Activated CD4-positive, alpha-beta memory T cell treated with anti-CD3 and anti-CD28 coated beads for 36 hours (primary cell): ENCODE measurements at places on chromosomes 1 and 21.

DNA sequence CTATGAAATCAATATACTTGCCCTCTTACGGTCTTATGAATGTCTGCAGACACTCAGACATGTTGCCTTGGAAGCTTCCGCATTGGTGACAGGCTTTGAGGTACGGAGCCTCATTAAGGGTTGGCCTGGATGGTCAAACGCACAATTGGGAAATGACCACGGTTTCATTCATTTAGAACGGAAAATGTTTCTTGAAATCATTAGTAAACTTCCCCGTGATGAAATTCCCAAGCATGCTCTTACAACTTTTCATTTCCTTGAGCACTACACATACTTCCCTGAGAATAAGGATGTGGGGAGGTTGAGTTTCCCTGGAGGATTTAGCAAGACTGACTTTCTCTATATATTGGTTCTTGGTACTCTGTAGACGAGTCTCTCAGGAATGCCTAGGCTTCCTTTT lies 146.3 kb downstream of the HLX start:
- no peak for DNase-seq
- H3K4me3 ChIP-seq = no peak overlapping the region
- no peaks in the 10 kb centered on the region for H3K36me3 ChIP-seq
- H3K27me3 ChIP-seq = peaks cover 3% of the 10 kb centered on the region
- H3K4me1 ChIP-seq = no peaks in the 10 kb centered on the region

GRCh38 chr21:37862536-37862935 lies 53.7 kb downstream of the KCNJ6 start:
- no peaks in the 10 kb centered on the region for H3K4me1 ChIP-seq
- no peak for DNase-seq
- no peak overlapping the region for H3K27ac ChIP-seq
- H3K27me3 ChIP-seq = peaks cover 7% of the 10 kb centered on the region
- no peak overlapping the region for H3K4me3 ChIP-seq

DNA sequence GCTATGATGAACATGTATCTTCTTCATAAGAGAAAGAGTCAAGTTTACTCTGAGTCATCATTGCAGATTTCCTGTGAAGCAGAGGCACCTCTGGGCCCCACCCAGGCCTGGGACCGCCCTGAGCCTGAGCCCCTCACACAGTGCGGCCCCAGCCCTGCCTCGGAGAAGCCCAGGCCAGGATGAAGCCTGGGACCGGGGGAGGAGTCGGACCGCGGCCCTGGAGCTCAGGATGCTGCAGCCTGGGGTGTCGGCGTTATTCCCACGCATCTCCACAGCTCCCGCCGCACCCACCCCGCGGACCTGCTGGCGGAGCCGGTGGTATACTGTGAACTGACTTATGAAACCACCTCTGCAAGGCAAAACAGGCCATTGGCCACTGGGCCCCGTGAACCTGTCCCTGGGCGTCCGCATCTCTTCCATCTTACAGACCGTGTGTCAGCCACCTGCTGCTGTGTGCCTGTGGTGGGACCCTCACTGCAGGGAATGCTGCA lies 2.4 kb upstream of the COL6A1 start:
- H3K27me3 ChIP-seq = peaks cover 25% of the 10 kb centered on the region
- no peaks in the 10 kb centered on the region for H3K36me3 ChIP-seq
- no peak for DNase-seq
- H3K27ac ChIP-seq = no peak overlapping the region
- no peak overlapping the region for H3K4me3 ChIP-seq
- peaks cover 10% of the 10 kb centered on the region for H3K4me1 ChIP-seq

DNA sequence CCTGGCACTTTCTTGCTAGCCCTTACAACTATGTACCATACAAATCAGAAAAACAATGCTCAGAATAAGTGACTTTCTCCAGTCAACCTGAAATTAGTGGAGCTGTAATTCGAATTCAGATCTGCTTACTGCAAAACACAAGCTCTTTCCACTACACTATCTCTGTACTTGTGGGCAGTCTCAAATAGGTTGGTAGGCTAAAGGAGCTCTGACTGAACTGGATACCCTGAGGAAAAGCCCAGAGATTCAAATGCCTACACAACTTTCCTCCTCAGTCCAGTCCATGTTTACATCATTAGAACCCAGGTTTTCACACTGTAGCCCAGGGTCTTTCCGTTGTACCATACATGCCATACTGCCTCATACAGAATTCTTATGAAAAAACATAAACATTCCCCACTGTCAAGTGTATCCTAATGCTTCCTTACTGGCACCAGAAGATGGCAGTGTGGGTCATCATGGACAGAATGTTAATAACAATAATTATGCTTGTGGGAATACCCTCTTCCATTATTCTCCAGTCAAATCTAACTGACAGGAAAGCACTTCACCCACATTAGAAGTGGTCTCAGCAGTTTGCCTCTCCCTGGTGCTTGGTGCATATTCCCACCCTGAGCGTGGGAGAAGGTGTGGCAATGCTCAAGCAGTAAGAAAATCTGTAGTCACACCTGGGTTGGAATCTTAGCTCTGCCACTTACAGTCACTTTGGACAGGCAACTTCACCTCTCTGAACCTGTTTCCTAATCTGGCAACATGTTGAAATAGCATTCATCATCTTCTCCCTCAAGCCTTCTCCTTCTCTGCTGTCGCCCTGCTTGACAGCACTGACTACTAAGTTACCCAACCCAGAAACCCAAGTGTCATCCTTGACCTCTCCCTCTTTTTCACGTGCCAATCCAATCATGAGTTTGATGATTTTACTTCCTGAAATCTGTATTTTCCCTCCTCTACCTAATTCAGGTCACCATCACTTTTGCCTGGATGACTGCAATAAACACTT lies 14.4 kb upstream of the ZFYVE9 start:
- DNase-seq = peak; percentile 20
- no peaks in the 10 kb centered on the region for H3K36me3 ChIP-seq
- no peak overlapping the region for H3K4me3 ChIP-seq
- no peak overlapping the region for H3K27ac ChIP-seq

DNA sequence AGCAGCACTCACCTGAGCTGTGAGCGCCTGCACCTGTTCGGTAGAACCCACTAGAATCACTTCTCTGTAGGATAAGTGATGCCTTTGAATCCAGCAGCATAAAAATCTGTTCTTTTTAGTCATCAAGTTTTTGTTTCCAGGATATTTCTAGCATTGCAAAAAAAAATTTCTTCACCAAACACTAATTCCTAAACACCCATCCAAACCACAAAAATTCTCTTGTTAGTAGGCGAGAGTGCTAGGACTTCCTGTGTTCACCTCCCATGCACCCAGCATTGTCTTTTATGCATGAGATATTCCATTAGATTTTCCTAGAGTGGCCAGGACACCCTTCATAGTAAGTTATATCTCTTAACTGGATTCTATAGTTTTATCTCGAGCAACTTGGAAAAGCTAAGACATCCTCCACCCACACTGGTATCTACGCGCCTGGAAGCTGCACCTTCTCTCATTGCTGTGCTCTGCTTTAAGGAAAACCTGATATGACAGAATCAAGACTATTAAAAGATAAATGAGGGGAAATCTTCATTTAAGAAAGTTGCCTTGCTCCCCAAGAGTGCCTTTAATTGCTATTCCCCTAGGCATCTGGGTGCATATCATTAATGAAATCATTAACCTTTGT lies 12.3 kb downstream of the SERTAD4 start:
- H3K27ac ChIP-seq = no peak overlapping the region
- H3K4me3 ChIP-seq = no peak overlapping the region
- no peaks in the 10 kb centered on the region for H3K36me3 ChIP-seq
- no peak for DNase-seq
- H3K4me1 ChIP-seq = peaks cover 11% of the 10 kb centered on the region

DNA sequence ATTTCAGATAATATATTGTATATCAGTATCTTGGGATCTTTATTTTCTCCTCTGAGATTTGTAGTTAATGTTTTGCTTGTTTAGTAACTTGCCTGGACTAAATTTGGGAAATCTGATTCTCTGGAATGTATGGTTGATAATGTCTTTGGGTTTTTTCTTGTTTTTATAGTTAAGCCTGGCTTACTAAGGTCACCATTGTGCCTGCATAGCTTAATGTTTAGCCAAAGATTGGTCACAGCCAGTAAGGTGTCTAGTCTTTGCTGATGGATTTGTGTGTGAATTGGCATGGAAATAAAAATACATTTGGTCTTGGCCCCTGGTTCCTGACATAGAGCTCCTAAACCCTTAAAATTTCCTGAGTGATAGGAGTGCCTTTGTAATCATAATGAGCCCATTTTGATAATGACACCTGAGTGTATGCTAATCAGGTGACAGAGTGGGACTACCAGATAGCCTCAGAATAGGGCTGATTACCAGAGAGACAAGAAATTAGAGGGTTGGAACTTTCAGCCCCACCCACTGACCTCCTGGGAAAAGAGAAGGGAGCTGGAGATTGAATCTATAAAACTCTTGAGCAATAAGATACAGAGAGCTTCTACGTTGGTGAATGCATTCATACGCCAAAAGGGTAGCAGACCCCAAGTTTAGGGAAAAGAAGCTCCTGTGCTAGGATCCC lies 47.9 kb upstream of the NUF2 start:
- peaks cover 33% of the 10 kb centered on the region for H3K36me3 ChIP-seq
- no peak for DNase-seq
- no peak overlapping the region for H3K4me3 ChIP-seq
- H3K27ac ChIP-seq = no peak overlapping the region
- no peaks in the 10 kb centered on the region for H3K27me3 ChIP-seq

DNA sequence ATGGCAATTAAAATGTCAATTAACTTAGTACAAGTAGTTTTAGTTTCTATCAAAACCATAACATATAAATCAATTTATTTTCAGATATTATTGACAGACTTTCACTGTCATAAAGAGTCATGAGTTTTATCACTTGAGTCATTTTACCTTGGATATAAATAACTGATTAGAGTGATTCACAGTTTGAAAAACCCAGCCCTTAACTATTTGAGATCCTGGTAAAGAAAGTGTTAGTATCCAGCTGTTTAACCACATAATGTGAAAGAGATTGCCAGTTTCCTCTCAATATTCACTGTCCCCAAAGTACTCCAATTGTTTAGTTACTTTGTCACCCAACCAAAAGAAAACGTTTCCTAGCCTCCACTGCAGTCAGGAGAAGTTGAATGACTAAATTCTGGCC lies 91.3 kb downstream of the UCHL5 start:
- no peaks in the 10 kb centered on the region for H3K27me3 ChIP-seq
- DNase-seq = no peak
- no peaks in the 10 kb centered on the region for H3K36me3 ChIP-seq
- H3K4me3 ChIP-seq = no peak overlapping the region
- no peak overlapping the region for H3K27ac ChIP-seq
